Midbrain (tissue), 1 donor: ENCODE measurements at places on chromosomes 13 and 19.

GRCh38 chr13:23436680-23437079 is 3.2 kb upstream of the SACS start:
- DNase-seq, result no peak

DNA sequence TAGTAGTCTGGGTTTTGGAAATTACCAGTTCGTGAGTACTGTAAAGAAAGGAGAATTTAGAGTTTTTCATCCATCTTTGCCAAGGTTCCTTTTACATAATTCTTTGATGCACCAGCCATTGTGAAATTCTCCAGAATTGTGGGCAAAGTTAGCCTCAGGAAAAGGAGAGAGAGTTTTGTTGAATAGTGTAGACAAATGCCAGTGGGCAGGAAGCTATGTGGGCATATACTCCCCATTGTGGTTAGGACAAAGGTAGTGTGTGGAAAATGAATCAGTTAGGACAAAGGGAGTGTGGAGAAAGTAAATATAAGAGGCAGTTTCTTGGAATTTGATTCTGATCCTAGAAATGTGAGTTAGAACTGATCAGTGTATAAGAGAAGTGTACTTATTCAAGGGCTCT is 67.9 kb downstream of the PCCA start:
- no peak for DNase-seq

GRCh38 chr13:50629497-50629896 is 214.0 kb downstream of the DLEU7 start:
- DNase-seq, result no peak

- DNase-seq, result no peak
Measured at GRCh38 chr13:94333131-94333820, 146.2 kb downstream of the DCT start.

DNA sequence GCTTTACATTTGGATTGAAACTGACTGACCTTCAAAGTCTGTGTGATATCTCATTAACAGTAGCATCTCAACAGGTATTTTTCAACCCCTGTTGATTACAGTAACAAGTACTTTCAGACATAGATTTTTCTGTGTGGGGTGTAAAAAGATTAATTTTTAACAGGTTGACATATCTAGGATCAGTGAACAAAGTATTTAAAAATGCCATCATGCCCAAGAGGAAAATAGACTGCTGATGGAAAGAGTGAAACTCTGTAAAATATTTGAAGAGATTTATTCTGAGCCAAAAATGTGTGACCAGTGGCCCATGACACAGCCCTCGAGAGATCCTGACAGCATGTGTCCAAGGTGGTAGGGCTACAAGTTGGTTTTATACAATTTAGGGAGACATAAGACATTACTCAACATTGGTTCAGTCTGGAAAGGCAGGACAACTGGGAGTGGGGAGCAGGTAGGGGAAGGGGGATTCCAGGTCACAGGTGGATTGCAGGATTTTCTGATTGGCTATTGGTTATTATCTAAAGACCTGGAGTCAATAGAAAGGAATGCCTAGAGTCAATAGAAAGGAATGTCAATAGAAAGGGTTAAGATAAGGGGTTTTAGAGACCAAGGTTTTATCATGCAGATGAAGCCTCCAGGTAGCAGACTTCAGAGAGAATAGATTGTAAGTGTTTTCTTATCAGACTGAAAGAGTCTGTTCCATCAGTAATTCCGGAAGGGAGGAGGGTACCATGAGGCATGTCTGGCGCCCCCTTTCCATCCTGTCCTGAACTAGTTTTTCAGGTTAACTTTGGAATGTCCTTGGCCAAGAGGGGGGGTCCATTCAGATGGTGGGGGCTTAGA is 29.1 kb downstream of the TNFRSF19 start:
- no peak for DNase-seq

GRCh38 chr13:109198585-109198984 is 569.2 kb downstream of the MYO16 start:
- no peak for DNase-seq
